Fibroblast of lung (primary cell): ENCODE measurements at places on chromosomes 4 and X.

GRCh38 chr4:139118365-139118764, 58.7 kb downstream of the ELF2 start:
- no peak overlapping the region for H3K27ac ChIP-seq
- no peaks in the 10 kb centered on the region for H3K27me3 ChIP-seq

DNA sequence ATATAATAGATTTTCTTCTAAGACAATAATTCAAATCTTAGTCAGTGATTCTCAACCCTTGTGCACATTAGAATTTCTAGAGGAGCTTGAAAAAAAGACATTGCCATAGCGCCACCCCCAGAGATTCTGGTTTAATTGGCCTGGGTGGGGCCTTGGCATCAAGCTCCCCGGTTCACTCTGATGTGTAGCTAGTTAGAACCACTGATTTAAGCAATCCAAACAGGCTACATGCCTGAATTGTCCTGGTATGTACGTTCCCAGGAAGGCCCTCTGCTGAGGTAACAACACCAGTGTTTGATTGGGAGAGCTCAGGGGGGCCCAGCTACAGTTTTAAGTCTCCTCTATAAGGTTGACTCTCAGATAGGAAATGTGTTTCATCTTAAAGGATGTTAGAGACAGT, 1.3 kb upstream of the ATP10D start:
- no peak overlapping the region for H3K27ac ChIP-seq
- DNase-seq: peak; percentile 58
- H3K36me3 ChIP-seq: no peaks in the 10 kb centered on the region
- H3K27me3 ChIP-seq: no peaks in the 10 kb centered on the region
- H3K4me1 ChIP-seq: peaks cover 8% of the 10 kb centered on the region

- H3K4me1 ChIP-seq: no peaks in the 10 kb centered on the region
- peak; percentile 73 for DNase-seq
- no peaks in the 10 kb centered on the region for H3K27me3 ChIP-seq
- H3K4me3 ChIP-seq: no peak overlapping the region
Measured at GRCh38 chrX:121876305-121876704, 828.9 kb downstream of the GLUD2 start.

- H3K27me3 ChIP-seq: no peaks in the 10 kb centered on the region
- H3K27ac ChIP-seq: no peak overlapping the region
- no peaks in the 10 kb centered on the region for H3K4me1 ChIP-seq
- H3K4me3 ChIP-seq: no peak overlapping the region
- H3K36me3 ChIP-seq: no peaks in the 10 kb centered on the region
Measured at GRCh38 chrX:123990602-123991001, 29.1 kb downstream of the STAG2 start.

- no peaks in the 10 kb centered on the region for H3K27me3 ChIP-seq
- H3K36me3 ChIP-seq: peaks cover 2% of the 10 kb centered on the region
- peaks cover 13% of the 10 kb centered on the region for H3K4me1 ChIP-seq
- no peak for DNase-seq
- H3K4me3 ChIP-seq: no peak overlapping the region
- H3K27ac ChIP-seq: no peak overlapping the region
Measured at GRCh38 chr4:113537203-113537602, 224.3 kb downstream of the CAMK2D start.

- no peak overlapping the region for H3K27ac ChIP-seq
- no peaks in the 10 kb centered on the region for H3K36me3 ChIP-seq
- no peaks in the 10 kb centered on the region for H3K4me1 ChIP-seq
- DNase-seq: no peak
- no peak overlapping the region for H3K4me3 ChIP-seq
Measured at GRCh38 chrX:137982472-137983172, 416.7 kb downstream of the ZIC3 start.

- H3K27ac ChIP-seq: no peak overlapping the region
- no peaks in the 10 kb centered on the region for H3K4me1 ChIP-seq
- peak; percentile 28 for DNase-seq
- H3K36me3 ChIP-seq: no peaks in the 10 kb centered on the region
- no peak overlapping the region for H3K4me3 ChIP-seq
- H3K27me3 ChIP-seq: no peaks in the 10 kb centered on the region
Measured at GRCh38 chr4:8221476-8221875, 22.4 kb downstream of the SH3TC1 start.

DNA sequence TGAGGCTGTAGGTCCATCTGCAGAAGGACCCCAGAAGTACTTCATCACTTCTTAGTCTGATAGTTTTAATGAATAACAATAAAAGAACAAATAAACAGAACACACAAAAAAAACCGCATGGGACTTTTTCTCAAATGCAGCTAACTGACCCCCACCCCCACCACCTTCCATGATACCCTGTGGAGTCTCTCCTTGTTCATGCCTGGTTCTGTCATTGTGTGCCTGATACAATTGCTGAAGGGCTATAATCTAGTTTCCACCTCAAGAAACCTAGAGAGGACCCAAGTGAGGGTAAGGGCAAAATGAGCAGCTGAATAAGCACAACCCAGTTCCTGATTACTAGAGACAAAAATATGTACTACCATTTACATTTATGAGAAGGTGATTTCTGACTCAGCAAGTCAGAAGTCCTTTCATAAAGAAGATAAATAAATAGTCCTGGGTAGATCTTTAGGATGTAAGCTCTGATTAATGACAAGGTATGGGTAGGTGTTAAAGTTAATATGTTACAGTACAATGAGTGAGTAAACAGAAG, 155.1 kb downstream of the TMA16 start:
- no peak overlapping the region for H3K4me3 ChIP-seq
- H3K4me1 ChIP-seq: no peaks in the 10 kb centered on the region
- H3K27me3 ChIP-seq: no peaks in the 10 kb centered on the region
- H3K27ac ChIP-seq: no peak overlapping the region
- DNase-seq: no peak
- no peaks in the 10 kb centered on the region for H3K36me3 ChIP-seq

- no peak overlapping the region for H3K4me3 ChIP-seq
- no peaks in the 10 kb centered on the region for H3K27me3 ChIP-seq
- no peak overlapping the region for H3K27ac ChIP-seq
- H3K36me3 ChIP-seq: no peaks in the 10 kb centered on the region
Measured at GRCh38 chrX:24332878-24333277, 19.0 kb upstream of the SUPT20HL2 start.
